ENCODE measurements at places on chromosomes 5 and 9. TPM values are rescaled to one million over a fixed set of nuclear protein-coding genes. Genes with fewer than 3 reads are reported as not detected.

DNA sequence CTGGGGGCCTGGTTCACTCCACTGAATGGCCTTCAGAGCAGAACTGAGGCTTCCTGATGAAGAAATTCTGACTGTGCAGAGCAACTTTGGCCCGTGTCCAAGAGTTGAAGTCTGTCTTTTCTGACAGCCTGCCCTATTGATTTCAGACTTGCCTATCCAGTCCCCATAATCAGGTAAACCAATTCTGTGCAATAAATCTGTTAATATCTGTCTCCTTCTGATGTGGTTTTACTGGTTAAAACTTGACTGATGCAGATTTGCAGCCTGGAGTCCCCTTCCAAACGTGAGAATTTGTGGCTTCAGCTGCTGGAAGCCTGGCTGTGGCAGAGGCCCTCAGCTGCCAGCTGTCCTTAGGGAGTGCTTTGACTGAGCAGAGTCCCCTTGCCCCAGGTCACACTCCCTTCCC, 283.9 kb upstream of the ANKRD55 start:
- peak; percentile 18 for DNase-seq
- no peaks in the 10 kb centered on the region for H3K4me1 ChIP-seq
- no peak overlapping the region for H3K4me3 ChIP-seq
- H3K36me3 ChIP-seq, result no peaks in the 10 kb centered on the region
- no peak overlapping the region for H3K27ac ChIP-seq

GRCh38 chr9:136857166-136857565, 5.0 kb downstream of the MAMDC4 start:
- H3K27me3 ChIP-seq, result no peaks in the 10 kb centered on the region
- H3K4me3 ChIP-seq, result no peak overlapping the region
- DNase-seq, result no peak
- H3K36me3 ChIP-seq, result peaks cover 6% of the 10 kb centered on the region
- H3K27ac ChIP-seq, result no peak overlapping the region
- H3K4me1 ChIP-seq, result no peaks in the 10 kb centered on the region

DNA sequence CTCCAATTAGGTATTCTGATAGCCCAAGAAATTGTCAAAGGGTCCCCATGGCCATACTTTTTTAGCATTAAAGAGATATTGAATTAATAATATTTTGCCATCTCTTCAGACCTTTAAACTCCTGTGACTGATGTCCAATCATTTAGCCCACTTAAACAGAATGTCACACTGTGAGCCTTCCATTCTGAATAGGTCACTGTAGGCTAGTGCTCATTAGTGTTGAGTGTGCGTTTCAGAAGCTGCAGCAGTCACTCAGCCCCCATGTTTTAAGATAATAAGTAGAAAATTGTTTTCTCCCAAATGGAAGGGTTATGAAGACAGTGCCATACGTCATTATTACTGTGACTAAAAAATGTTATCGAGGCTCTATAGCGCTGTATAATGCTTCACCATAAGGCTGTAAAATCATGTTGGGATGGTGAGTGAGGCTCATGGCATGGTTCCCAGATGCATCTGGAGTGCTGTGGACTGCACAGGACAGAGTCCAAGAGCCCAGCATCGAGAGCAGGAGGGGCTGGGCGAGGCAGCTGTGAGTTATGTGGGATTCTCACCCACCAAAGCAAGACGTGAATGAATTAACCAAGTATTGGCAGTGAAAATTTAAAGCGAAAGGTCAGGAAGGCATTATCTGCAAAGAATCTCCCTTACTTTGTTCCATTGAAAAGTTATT, 2112.9 kb upstream of the WWC1 start:
- H3K4me3 ChIP-seq, result no peak overlapping the region
- no peak for DNase-seq
- H3K27me3 ChIP-seq, result no peaks in the 10 kb centered on the region
- H3K27ac ChIP-seq, result no peak overlapping the region
- H3K36me3 ChIP-seq, result no peaks in the 10 kb centered on the region
- H3K4me1 ChIP-seq, result no peaks in the 10 kb centered on the region

DNA sequence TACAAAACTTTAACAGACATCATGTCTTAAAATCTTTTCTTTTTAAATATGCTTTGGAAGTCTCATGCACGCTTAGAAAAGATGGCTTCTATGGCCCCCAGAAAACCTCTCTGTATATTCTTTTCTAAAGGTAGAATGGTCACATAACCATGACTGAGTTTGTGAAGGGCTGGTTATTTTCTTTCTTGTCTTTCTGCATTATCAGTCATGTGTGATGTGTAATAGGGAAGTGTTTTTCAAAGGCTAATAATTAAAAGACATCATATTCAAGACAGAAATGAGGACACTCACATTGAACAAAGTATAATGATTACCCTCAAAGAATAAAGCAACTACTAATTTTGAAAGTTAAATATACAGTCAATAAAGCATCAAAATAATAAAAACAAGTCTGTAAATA, 253.4 kb downstream of the TRPM3 start:
- peak; percentile 3 for DNase-seq
- no peaks in the 10 kb centered on the region for H3K36me3 ChIP-seq
- no peak overlapping the region for H3K27ac ChIP-seq
- no peaks in the 10 kb centered on the region for H3K27me3 ChIP-seq
- H3K4me3 ChIP-seq, result no peak overlapping the region

DNA sequence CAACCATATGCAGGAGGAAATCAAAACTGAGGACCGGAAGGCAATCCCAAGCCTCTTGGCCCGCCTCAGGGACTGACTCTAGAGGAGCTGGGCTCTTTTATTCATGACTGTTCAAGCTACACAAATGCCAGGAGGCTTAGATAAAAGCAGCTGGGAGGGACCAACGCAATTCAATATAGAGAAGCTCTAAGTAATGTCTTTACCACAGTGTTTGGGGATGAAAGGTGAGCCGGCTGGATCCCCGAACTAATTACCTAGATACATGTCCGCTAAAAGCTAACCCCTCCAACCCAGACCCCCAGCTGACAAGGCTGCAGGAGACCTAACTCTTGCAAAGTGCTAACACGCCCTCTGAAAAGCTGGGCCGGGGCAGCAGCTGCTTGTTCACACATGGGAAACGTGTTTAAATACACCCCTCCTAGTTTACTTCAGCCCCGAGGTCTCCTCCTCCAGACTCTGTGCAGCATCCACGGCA, 67.5 kb downstream of the TLE1 start:
- no peak overlapping the region for H3K4me3 ChIP-seq
- H3K4me1 ChIP-seq, result peaks cover 11% of the 10 kb centered on the region
- no peaks in the 10 kb centered on the region for H3K27me3 ChIP-seq
- no peak for DNase-seq
- no peak overlapping the region for H3K27ac ChIP-seq

The SOHLH1 gene
- total RNA-seq, result not detected

- no peak for DNase-seq
- H3K4me3 ChIP-seq, result no peak overlapping the region
- H3K36me3 ChIP-seq, result no peaks in the 10 kb centered on the region
- peaks cover 3% of the 10 kb centered on the region for H3K27me3 ChIP-seq
Measured at GRCh38 chr5:169003721-169004541, 297.0 kb downstream of the SLIT3 start.

GRCh38 chr5:59768152-59769040, 125.1 kb downstream of the PDE4D start:
- peak overlapping the region; percentile 86 for H3K27ac ChIP-seq
- no peaks in the 10 kb centered on the region for H3K36me3 ChIP-seq
- peaks cover 48% of the 10 kb centered on the region for H3K4me1 ChIP-seq
- H3K27me3 ChIP-seq, result no peaks in the 10 kb centered on the region

- H3K27me3 ChIP-seq, result no peaks in the 10 kb centered on the region
- H3K4me1 ChIP-seq, result no peaks in the 10 kb centered on the region
Measured at GRCh38 chr5:160547872-160548271, 126.2 kb downstream of the PTTG1 start.

- H3K36me3 ChIP-seq, result no peaks in the 10 kb centered on the region
- H3K4me1 ChIP-seq, result no peaks in the 10 kb centered on the region
- no peak overlapping the region for H3K27ac ChIP-seq
- DNase-seq, result no peak
- no peak overlapping the region for H3K4me3 ChIP-seq
- H3K27me3 ChIP-seq, result no peaks in the 10 kb centered on the region
Measured at GRCh38 chr5:10123254-10123989, 126.3 kb downstream of the ATPSCKMT start.

GRCh38 chr5:160064417-160064810, 54.8 kb downstream of the PWWP2A start:
- no peak for DNase-seq
- H3K27me3 ChIP-seq, result no peaks in the 10 kb centered on the region
- no peak overlapping the region for H3K27ac ChIP-seq

- DNase-seq, result no peak
- H3K27me3 ChIP-seq, result peaks cover 2% of the 10 kb centered on the region
- H3K4me3 ChIP-seq, result no peak overlapping the region
- no peaks in the 10 kb centered on the region for H3K4me1 ChIP-seq
- H3K27ac ChIP-seq, result no peak overlapping the region
- H3K36me3 ChIP-seq, result no peaks in the 10 kb centered on the region
Measured at GRCh38 chr5:82881571-82882174, 195.5 kb downstream of the TMEM167A start.

- no peaks in the 10 kb centered on the region for H3K4me1 ChIP-seq
- H3K36me3 ChIP-seq, result no peaks in the 10 kb centered on the region
- H3K4me3 ChIP-seq, result no peak overlapping the region
Measured at GRCh38 chr9:27311184-27311583, 14.2 kb upstream of the EQTN start.

Data from endothelial cell of umbilical vein (primary cell).